Activated CD4-positive, CD25-positive, alpha-beta regulatory T cell treated with anti-CD3 and anti-CD28 coated beads, Interleukin-2, amount 50 U/mL, for 24 hours (primary cell): ENCODE measurements at places on chromosomes 1 and 21.

- ATAC-seq = peak; percentile 37
Observed at GRCh38 chr1:206685334-206685768, 646 bp downstream of the MAPKAPK2 start.

- ATAC-seq = no peak
Observed at GRCh38 chr1:110582378-110582777, 23.8 kb downstream of the KCNA2 start.

DNA sequence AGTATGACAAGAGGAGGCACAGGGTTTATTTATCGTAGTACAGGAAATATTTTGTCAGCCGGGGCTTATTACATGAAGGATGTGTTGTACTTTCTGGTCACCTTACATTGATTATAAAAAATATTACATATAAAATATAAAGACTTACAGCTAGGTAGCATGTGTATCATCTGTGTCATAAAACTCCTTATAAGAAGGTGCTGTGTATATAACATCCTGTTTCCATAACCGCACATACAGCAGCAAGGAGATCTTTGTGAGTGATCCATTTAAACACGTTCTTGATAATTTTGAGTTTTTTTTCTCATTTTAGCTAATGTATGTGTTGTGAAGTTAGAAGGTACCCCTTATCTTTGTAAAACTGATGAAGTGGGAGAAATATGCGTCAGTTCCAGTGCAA lies 60.1 kb downstream of the S100B start:
- no peak for ATAC-seq

DNA sequence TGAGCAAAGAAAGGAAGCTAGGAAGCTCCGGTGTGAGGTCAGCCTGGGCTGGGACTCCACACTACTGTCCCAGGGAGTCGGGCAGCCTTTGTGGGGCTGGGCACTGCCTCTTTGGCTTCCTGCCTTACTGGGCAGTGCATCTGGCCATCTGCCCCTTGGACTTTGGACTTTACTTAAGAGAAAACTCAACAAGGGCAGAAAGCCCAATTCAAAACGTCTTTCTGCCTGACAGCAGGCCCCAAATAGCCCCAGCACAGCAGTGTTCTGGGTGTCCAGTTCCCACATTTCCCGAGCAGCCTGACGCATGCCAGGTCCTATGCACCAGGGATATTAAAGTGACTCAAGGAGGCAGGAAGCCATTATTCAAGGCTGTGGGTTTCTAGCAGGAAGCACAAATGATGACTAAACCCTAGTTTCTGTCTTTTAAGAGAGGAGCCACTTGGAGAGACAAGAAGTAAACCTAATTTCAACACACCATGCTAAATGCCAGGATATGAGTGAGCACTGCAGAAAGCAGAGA lies 37.9 kb upstream of the EDEM3 start:
- peak; percentile 30 for ATAC-seq

DNA sequence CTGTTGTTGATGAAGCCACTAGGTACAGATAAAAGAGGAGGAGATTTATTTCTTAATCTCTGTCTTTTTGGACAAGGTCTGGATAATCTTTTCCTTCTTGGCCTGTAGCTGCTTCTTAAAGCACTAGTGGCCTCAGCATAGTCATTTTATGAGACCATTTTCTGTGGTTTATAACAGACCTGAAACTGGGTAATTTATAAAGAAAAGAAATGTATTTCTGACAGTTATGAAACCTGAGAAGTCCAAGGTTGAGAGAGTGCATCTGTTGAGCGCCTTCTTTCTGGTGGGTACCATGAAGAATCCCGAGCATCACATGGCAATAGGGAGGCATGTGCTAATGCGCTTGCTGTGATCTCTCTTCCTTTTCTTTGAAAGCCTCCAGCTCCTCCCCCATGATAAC lies 36.7 kb upstream of the PDC start:
- no peak for ATAC-seq

- peak; percentile 4 for ATAC-seq
Observed at GRCh38 chr21:17818186-17819113, 706 bp downstream of the C21orf91 start.

DNA sequence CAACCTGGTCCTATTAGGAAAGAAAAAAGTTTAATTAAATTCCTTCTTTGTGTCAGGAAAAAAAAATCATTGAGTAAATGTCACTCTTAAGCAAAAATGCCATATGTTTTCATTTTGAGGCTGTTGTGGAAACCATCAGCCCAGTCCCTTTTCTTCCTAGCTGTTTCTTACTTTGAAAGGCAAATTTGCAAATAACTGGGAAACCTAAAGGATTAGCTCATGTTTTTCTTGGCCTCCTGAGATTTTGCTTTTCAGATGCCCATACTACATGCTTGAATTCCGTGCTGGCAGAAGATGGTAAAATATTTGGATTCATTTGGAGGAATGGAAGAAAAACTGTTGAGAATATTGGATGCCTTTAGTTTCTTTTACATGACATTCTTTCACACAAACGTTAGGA lies 182.1 kb upstream of the ADAMTS5 start:
- ATAC-seq = no peak

GRCh38 chr1:209086486-209087192 lies 496.9 kb upstream of the CAMK1G start:
- ATAC-seq = no peak
